T-cell (primary cell): ENCODE measurements at places on chromosomes 3 and 15.

- DNase-seq, result no peak
Observed at GRCh38 chr3:43732747-43733425, 42.1 kb downstream of the ABHD5 start.

GRCh38 chr3:65597226-65597951 lies 441.3 kb downstream of the MAGI1 start:
- DNase-seq, result no peak

DNA sequence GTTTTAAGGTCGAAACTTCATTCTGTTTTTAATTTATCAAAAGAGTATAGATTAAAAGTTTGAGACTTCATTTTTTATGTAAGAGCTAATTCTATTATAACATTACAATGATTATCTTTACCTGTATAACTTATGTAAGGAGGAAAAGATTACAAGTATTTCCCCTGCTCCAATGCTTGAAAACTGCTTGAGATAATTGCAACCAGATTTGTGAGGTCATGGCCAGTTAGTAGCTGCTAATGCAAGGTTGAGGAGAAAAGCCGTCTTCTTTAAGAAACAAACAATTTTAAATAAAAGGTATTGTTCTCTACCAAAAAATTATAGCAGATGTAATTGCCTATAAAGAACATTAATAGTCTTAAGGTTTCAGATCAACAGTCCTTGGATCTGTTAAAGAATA lies 208.3 kb upstream of the UBE2E2 start:
- no peak for DNase-seq

GRCh38 chr3:14839236-14839635 lies 20.5 kb downstream of the FGD5 start:
- no peak for DNase-seq

DNA sequence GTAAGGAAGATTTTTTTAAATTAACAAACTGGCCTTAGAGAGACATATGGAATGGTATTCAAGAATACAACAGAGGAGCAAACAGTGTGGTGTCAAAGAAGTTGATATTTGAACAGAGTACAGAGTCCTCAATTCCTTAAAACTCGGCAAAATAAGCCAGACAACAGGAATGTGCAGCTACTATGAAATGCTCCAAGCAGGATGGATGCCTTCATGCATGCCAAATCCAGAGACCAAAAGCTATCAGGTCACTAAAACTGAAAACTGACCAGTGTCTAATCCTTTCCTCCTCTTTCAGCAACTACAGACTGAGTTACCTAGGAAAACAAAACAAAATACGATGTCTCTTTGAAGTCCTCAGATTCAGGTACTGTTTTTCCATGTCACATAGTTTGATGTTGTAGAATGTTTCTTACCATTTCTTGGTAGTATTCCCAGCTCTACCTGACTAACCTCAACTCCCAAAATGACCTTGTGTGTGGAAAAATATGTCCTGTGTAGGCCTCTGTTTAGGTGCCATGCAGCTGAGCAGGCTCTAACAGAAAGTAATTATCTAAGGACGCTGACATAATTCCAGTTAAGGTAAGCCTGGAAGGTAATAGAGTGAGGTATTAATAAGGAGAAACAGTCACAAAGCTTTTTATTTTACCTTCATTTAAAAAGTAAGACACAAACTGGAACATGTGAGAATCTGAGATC lies 46.9 kb downstream of the TBL1XR1 start:
- DNase-seq, result no peak

GRCh38 chr15:41438206-41438605 lies 21.3 kb downstream of the RTF1 start:
- DNase-seq, result no peak

GRCh38 chr3:11146773-11147660 lies 7.3 kb upstream of the HRH1 start:
- DNase-seq, result no peak

- no peak for DNase-seq
Observed at GRCh38 chr3:63798949-63799348, 20.1 kb upstream of the C3orf49 start.

GRCh38 chr3:130737622-130738021 lies 9.0 kb downstream of the PIK3R4 start:
- no peak for DNase-seq

DNA sequence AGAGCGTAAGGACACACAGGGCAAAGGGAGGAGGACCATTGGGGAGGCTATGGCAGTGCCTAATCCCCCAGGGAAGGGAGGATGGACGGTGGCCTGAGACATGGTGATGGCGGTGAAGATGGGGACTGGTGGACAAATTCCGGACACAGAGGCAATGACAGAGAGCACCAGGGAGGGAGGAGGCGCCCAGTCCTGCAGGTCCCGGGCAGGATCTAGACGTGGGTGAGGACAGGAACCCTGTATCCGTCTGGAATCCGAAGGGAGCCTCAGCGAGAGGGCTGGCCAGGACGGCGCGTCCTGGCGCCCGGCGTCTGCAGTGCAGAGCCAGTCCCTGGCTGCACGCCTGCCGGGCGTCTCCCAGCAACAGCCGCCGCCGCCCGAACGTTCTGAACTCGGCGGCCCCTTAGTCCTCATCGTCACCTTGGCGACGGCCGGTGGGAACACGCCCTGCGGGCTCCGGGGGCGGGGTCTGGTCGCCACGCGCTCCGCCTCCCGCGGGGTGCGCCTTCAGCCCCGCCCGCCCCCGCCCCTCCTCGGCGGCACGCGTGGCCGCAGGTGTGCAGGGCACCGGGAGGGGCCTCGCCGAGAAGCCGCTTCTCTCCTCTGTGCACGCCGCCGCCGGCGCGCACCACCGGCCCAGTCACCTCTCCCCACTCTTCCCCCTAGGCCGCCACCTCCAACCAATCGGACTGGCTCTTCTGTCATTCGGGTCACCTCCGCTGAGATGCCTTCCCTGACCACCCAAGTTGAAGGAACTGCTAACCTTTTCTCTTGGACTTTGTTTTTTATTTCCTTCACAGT lies 11.6 kb downstream of the XIRP1 start:
- peak; percentile 80 for DNase-seq

DNA sequence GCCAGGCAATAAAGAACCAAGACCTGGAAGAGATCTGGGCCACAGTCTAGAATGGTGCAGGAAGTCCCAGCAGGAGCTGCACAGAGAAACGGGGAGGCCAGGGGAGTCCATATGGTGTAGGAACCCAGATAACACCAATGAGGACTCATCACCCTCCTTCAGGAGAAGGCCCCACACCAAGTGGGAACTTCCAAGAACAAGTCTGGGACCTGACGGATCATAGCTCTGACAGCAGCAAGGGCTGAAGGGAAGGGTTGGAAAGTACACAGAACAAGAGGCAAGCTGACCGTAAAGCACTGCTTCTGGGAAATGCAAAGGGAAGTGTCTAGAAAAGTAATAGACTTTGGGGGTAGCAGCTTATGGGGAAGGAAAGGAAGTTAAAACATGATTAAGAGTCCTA lies 34.5 kb downstream of the ANO10 start:
- DNase-seq, result no peak

DNA sequence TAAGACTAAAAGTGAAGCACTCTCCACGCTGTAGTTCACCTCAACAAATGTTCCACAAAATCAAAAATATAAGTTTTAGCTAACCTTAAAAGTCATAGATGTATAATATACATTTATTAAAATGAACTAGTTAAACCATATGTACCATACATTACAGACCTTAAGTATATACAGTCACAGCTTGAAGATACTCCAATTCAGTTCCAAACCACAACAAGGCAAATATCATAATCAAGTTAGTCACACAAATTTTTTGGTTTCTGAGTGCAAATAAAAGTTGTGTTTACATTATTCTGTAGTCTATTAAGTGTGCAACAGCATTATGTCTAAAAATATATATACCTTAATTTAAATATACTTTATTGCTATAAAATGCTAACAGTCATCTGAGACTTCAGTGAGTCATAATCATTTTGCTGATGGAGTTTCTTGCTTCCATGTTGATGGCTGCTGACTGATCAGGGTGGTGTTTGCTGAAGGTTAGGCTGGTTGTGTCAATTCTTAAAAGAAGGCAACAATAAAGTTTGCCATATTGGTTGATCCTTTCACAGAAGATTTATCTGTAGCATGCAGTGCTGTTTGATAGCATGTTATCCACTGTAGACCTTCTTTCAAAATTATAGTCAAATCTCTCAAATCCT lies 736.7 kb downstream of the NSUN3 start:
- no peak for DNase-seq

- no peak for DNase-seq
Observed at GRCh38 chr3:98793971-98794370, 30.8 kb downstream of the ST3GAL6 start.

- no peak for DNase-seq
Observed at GRCh38 chr3:50221411-50222168, 14.4 kb upstream of the GNAI2 start.

- no peak for DNase-seq
Observed at GRCh38 chr3:8201886-8202285, 299.7 kb upstream of the LMCD1 start.

- no peak for DNase-seq
Observed at GRCh38 chr3:23646184-23646920, 159.4 kb upstream of the UBE2E1 start.

GRCh38 chr3:136838641-136839555 lies 20.0 kb downstream of the SLC35G2 start:
- no peak for DNase-seq

DNA sequence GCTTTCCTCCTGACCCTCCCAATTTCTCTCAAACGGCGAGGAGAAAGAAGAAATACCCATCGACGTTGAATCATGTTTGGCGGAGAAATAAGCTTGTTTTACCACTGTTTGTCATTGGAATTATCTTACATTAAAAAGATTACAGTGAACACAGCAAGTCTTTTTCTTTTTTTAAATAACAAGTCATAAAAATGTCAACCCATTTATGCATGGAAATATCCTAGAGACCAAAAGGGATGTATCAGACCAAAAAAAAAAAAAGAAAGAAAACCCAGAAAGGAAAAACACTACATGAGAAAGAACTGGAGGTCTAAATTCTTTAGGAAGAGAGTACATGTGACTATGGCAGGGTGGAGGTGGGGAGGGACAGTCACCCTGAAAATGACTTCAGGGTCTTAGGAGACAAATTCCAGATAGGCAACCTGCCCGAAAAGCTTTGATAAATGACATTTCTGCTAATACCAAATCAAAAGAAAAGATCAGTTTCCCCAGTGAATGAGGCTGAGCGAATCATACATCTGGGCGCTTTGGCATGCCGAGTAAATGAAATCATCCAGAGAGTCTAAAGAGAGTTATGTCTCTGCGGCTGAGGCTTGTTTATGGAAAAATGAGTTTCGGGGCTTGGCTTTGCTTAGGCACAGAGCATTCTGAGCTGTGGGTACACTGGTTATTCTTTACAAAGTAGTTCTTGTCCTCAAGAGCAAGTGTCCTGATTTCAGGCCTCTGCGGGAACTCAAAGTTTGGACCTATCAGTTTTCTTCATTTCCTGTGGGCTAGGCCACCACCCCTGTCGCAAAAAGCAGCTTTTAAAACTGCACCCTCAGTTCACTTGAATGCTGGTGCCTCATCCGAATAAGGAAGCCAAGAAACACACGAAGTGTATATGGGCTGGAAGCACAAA lies 110.1 kb upstream of the TGFBR2 start:
- DNase-seq, result no peak

GRCh38 chr3:195708626-195709481 lies 11.9 kb upstream of the MUC20 start:
- DNase-seq, result no peak

- DNase-seq, result peak; percentile 45
Observed at GRCh38 chr15:70528270-70528706, 235.1 kb downstream of the UACA start.

- DNase-seq, result no peak
Observed at GRCh38 chr3:23271876-23272741, 69.0 kb downstream of the UBE2E2 start.

DNA sequence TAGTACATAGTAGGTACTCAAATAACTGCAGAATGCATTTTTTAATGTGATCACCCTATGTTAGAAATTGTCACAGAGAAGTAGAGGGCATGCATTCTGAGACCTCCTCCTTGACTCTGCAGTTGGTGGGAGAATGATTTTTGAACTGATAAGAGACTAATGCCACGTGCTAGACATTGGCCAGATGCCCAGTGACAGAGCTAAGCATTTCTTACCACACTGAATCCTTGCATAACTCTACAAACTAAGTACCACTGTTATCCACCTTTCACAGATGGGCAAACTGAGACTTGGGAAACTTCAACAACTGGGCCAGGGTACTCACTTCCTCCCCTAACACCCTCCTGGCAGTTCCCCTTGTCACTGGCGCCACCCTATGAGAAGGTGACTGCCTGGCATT lies 33.5 kb upstream of the SPATA12 start:
- DNase-seq, result no peak

GRCh38 chr3:185042312-185043050 lies 110.4 kb downstream of the C3orf70 start:
- DNase-seq, result no peak

- no peak for DNase-seq
Observed at GRCh38 chr3:170360466-170360865, 3.0 kb downstream of the SKIL start.

DNA sequence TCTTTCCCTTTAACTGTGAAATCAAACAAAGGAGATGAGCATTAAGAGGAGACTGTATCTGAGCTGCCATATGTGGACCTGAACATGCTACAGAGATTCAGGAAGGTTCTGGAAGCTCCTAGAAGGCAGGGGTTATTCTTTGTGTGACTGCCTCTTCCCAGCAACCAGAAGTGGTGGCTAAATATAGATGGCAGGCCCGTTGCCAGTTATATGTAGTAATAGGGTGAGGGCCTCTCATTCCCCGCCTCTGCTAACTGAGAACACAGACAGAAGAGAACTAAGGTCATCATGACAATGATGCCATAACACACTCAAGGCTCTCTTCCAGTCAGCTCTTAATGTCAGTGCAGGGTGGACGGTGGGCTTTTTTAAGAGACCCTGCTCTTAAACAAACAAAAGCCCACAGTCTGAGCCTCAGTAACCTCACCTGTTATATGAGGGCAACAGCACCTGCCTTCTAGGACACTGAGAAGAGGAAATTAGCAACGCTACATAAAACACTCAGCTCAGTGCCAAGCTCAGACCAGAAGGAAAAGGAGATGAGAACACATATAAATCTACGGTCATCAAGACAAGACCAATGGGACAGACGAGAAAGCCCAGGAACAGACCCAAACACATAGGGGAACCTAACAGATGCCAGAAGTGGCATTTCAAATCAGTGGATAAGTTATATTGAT lies 22.3 kb downstream of the CFAP92 start:
- no peak for DNase-seq

GRCh38 chr3:129184396-129184657 lies 631 bp upstream of the CNBP start:
- DNase-seq, result no peak

GRCh38 chr3:23183731-23184130 lies 19.4 kb upstream of the UBE2E2 start:
- DNase-seq, result no peak

DNA sequence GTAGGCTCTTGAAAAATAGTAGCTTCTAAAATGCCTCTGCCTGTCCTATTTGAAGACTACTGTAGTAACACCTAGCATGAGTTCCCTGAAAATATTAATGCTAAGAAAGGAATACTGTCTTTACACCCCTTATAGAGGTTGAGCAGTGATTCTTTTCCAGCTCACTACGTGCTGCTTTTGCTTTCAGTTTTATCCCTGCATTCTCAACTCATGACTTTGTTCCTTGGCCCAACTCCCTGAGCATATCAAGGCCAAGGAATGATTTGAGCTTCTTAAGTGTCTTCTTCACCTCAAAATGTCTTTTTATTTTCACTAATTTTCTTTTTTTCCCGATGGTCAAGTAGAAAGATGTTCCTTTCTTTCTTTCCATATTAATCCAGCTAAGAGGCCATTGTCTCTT lies 16.5 kb upstream of the P2RY13 start:
- no peak for DNase-seq
